ENCODE measurements at places on chromosomes 1 and 21. TPM values are rescaled to one million over a fixed set of nuclear protein-coding genes. Genes with fewer than 3 reads are reported as not detected.

BARHL2 gene
- total RNA-seq, result not detected

KLHL21 gene
- total RNA-seq, result 18.1 TPM

C1orf167 gene
- total RNA-seq, result not detected

DNA sequence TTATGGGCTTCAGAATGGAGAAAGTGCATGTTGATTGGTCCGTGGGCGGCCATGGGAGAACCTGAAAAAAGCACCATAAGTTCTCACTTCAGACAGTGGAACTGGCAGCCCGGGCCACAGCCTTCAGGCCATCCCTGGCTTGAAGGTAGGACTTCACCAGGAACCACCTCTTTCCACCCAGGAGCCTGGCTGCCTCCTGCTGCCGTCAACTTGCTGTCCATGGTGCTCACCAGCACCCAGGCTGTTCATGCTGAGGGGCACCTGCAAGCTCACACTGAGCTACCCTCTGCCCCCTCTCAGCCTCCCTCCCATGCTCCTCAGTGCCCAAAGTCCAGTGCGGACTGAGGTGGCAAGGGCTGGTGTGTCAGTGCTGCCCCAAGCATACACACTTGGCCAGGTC lies 12.9 kb upstream of the FNBP1L start:
- no peaks in the 10 kb centered on the region for H3K36me3 ChIP-seq
- H3K27me3 ChIP-seq, result peaks cover 2% of the 10 kb centered on the region
- no peak for DNase-seq
- H3K27ac ChIP-seq, result no peak overlapping the region

DNA sequence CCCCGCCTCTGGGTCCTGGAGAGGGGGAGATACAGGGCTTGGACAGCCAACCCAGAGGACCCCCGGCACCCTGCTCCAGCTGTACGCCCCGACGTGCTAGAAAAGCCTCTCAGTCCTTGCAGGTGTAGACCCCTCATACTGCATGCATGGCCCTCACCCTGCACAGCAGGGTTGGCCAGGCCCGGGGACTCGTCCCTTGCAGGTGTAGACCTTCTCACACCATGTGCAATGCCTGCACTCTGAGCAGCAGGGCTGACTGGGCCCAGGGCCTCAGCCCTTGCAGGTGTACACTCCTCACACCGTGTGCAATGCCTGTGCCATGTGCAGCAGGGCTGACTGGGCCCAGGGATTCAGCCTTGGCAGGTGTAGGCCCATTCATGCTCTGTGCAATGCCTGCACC lies 26.8 kb downstream of the WNT9A start:
- H3K36me3 ChIP-seq, result no peaks in the 10 kb centered on the region
- H3K4me3 ChIP-seq, result no peak overlapping the region
- DNase-seq, result no peak
- H3K4me1 ChIP-seq, result no peaks in the 10 kb centered on the region

DNA sequence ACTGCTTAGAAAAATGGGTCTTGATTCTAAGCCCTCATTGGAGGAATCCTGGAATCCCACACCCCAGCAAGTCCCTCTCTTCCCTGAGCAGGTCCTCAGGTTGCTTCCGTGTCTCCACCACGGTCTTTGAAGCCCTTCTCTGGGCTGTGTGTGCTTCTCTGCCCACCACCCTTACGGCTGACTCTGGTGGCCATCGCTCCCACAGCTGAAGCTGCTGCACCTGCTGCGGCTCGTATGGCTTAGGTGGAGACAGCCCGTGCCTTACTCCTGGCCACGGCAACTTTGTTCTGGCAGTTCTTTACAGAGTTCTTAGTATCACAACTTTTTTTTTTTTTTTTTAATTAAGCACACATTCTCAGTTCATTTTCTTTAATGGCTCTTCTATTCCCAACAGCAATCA lies 10.9 kb upstream of the KIF26B start:
- H3K27me3 ChIP-seq, result peaks cover 9% of the 10 kb centered on the region
- H3K36me3 ChIP-seq, result no peaks in the 10 kb centered on the region
- DNase-seq, result no peak
- no peaks in the 10 kb centered on the region for H3K4me1 ChIP-seq
- H3K4me3 ChIP-seq, result no peak overlapping the region

GRCh38 chr1:241608379-241609033 lies 31.7 kb downstream of the CHML start:
- no peak overlapping the region for H3K4me3 ChIP-seq
- peaks cover 11% of the 10 kb centered on the region for H3K4me1 ChIP-seq
- DNase-seq, result no peak
- H3K27me3 ChIP-seq, result no peaks in the 10 kb centered on the region
- no peak overlapping the region for H3K27ac ChIP-seq

HEATR1 gene
- 81.7 TPM for total RNA-seq

GRCh38 chr1:155424091-155424490 lies 103.4 kb downstream of the RUSC1 start:
- peaks cover 10% of the 10 kb centered on the region for H3K4me1 ChIP-seq
- H3K27ac ChIP-seq, result no peak overlapping the region
- no peak overlapping the region for H3K4me3 ChIP-seq
- H3K36me3 ChIP-seq, result peaks cover 8% of the 10 kb centered on the region

GRCh38 chr1:105017587-105017986 lies 1267.9 kb downstream of the AMY1C start:
- DNase-seq, result no peak
- H3K36me3 ChIP-seq, result no peaks in the 10 kb centered on the region
- H3K27ac ChIP-seq, result no peak overlapping the region
- no peaks in the 10 kb centered on the region for H3K27me3 ChIP-seq
- H3K4me3 ChIP-seq, result no peak overlapping the region
- no peaks in the 10 kb centered on the region for H3K4me1 ChIP-seq

DNA sequence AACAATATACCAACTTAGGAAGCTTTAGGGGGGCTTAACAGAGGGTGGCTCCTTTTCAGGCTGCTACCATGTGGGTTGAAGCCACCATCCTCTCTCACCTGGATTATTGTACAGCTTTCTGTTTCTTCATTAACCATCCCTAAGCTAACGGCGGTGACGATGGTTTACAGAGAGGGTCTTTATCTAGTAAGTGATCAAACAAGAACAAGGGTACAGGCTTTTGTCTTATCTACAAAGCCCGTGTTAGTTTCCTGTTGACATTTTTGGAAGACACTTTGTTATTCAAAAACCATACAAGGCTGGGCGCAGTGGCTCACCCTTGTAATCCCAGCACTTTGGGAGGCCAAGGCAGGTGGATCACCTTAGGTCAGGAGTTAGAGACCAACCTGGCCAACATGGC lies 20.4 kb downstream of the SLC25A33 start:
- peaks cover 35% of the 10 kb centered on the region for H3K36me3 ChIP-seq
- no peaks in the 10 kb centered on the region for H3K27me3 ChIP-seq
- no peak overlapping the region for H3K4me3 ChIP-seq
- DNase-seq, result no peak

ANGPTL3 gene
- total RNA-seq, result not detected

DNA sequence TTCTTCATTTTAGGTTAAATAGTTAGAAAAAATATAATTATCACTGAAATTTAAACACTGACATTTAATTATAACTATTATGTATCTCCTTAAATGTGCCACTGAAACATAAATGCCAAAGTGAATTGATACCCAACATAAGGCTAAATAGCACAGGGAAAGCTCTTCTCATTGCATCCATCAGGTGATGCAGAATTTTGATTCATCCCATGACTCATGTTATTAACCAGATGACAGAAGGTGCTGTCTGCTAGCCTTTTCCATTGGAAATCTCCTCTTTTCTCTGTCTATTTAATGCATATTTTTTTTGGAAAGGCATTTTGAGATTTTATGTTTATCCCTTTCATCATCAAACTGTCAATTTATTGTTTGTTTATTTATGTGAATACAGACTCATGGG lies 136.8 kb downstream of the KCNK2 start:
- no peak for DNase-seq
- H3K4me3 ChIP-seq, result no peak overlapping the region
- H3K27me3 ChIP-seq, result no peaks in the 10 kb centered on the region
- no peaks in the 10 kb centered on the region for H3K4me1 ChIP-seq
- no peak overlapping the region for H3K27ac ChIP-seq

LCE2A gene
- not detected for total RNA-seq

F11R gene
- 20.9 TPM for total RNA-seq

- H3K4me1 ChIP-seq, result no peaks in the 10 kb centered on the region
- no peak for DNase-seq
- no peaks in the 10 kb centered on the region for H3K36me3 ChIP-seq
- no peak overlapping the region for H3K4me3 ChIP-seq
Observed at GRCh38 chr1:209490013-209490412, 93.5 kb upstream of the CAMK1G start.

DNA sequence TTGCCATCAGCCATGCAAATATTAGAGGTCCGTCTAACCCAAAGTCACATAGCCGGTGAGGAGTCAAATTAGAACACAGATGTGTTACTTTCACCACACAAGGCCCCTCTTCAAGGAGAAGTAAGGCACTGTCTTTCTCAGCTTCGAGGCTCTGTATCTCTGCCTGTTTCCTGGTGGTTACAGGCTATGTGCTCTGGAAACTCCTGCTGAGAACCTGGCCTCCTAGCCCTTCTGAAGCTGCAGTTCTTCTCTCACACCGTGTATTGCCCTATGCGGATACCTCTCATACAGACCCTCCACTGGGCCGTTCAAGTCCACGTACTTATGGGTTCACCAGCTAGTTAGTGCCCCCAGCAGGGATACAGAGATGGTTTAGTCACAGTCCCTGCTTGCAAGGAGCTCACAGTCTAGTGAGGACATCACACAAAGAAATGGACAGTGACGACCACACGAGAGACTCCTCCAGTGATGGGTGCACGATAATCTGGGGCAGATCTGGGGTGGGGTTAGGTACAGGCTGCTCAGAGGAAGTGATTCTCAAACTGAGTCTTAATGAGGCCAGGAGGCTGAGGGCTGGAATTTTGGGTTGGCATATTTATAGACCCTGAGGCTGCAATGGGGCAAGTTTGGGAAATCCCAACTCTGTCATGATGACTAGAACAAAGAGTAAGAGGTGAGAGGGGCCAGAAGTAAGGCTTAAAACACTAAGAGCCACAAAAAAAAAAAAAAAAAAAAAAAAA lies 22.8 kb upstream of the ELOA start:
- H3K36me3 ChIP-seq, result peaks cover 3% of the 10 kb centered on the region
- no peaks in the 10 kb centered on the region for H3K27me3 ChIP-seq
- DNase-seq, result peak; percentile 52
- peaks cover 26% of the 10 kb centered on the region for H3K4me1 ChIP-seq

DNA sequence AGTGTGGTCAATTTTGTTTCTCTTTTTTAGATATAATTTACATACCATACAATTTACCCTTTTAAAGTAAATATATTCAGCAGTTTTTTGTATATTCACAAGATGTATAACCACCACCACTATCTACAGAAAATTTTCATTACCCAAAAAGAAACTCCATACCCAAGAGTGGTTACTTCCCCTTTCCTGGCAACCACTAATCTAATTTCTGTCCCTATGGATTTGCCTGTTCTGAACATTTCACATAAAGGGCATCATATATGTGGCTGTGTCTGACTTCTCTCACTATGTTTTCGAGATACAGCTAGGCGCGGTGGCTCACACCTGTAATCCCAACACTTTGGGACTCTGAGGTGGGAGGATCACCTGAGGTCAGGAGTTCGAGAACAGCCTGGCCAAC lies 13.6 kb downstream of the PACC1 start:
- H3K36me3 ChIP-seq, result peaks cover 60% of the 10 kb centered on the region
- H3K4me1 ChIP-seq, result peaks cover 16% of the 10 kb centered on the region
- no peak for DNase-seq
- no peaks in the 10 kb centered on the region for H3K27me3 ChIP-seq

FAM89A gene
- 14.2 TPM for total RNA-seq

OR2T35 gene
- total RNA-seq, result not detected

GRCh38 chr1:33092438-33092837 lies 11.5 kb downstream of the AZIN2 start:
- no peak overlapping the region for H3K4me3 ChIP-seq
- no peak overlapping the region for H3K27ac ChIP-seq
- no peaks in the 10 kb centered on the region for H3K36me3 ChIP-seq
- DNase-seq, result no peak
- no peaks in the 10 kb centered on the region for H3K27me3 ChIP-seq

DNA sequence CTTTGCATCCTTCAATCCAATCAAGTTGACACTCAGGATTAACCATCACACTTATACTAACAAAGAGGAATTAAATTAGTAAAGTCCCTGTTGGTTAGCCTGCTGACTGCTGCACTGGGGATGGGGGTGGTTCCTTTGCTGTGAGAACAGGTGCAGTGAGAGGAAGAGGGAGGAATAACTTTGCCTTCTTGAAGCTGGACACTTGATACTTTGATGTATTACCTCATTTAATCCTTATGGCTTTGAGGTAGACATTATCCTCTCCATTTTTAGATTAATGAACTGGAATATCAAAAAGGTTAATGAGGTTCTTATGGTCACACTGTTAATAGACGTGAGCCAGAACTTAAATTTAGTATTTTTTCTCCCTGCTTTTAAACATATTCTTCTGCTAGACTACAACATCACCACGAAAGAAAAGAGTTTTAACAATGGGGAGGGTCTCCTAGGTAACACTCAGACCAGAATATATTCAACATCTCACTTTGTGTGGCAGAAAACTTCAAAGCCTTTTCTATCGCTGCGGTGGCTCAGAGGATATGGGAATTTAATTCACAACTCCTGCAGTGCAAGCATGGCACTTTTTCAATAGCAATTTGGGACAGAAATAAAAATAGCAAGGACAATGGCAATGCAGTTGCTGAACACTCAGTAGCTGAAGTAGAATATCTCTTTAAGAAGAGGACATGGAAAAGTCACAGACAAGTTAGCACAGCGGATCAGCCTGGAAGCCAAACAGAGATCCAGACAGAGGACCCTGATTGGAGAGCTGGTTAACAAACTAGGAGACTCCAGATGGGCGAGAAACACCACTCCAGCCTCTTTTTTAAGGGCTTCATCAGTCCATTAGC lies 68.8 kb upstream of the DNAH14 start:
- no peak overlapping the region for H3K27ac ChIP-seq
- no peak overlapping the region for H3K4me3 ChIP-seq
- no peak for DNase-seq

- no peaks in the 10 kb centered on the region for H3K36me3 ChIP-seq
- no peak overlapping the region for H3K27ac ChIP-seq
- DNase-seq, result no peak
- H3K4me3 ChIP-seq, result no peak overlapping the region
Observed at GRCh38 chr1:185864331-185864730, 130.1 kb downstream of the HMCN1 start.

- H3K4me1 ChIP-seq, result no peaks in the 10 kb centered on the region
- no peak overlapping the region for H3K4me3 ChIP-seq
- no peaks in the 10 kb centered on the region for H3K36me3 ChIP-seq
- no peak overlapping the region for H3K27ac ChIP-seq
- DNase-seq, result no peak
- no peaks in the 10 kb centered on the region for H3K27me3 ChIP-seq
Observed at GRCh38 chr1:248404024-248404423, 1.2 kb downstream of the OR2T1 start.

- no peak overlapping the region for H3K27ac ChIP-seq
- no peaks in the 10 kb centered on the region for H3K27me3 ChIP-seq
- peaks cover 7% of the 10 kb centered on the region for H3K4me1 ChIP-seq
Observed at GRCh38 chr21:26408511-26408910, 164.6 kb downstream of the CYYR1 start.

GRCh38 chr1:14842361-14842760 lies 243.9 kb downstream of the KAZN start:
- H3K4me1 ChIP-seq, result no peaks in the 10 kb centered on the region
- no peak overlapping the region for H3K27ac ChIP-seq
- DNase-seq, result no peak
- H3K36me3 ChIP-seq, result peaks cover 5% of the 10 kb centered on the region
- H3K4me3 ChIP-seq, result no peak overlapping the region

RHD gene
- total RNA-seq, result not detected
